ENCODE measurements at places on chromosomes 4 and X.

DNA sequence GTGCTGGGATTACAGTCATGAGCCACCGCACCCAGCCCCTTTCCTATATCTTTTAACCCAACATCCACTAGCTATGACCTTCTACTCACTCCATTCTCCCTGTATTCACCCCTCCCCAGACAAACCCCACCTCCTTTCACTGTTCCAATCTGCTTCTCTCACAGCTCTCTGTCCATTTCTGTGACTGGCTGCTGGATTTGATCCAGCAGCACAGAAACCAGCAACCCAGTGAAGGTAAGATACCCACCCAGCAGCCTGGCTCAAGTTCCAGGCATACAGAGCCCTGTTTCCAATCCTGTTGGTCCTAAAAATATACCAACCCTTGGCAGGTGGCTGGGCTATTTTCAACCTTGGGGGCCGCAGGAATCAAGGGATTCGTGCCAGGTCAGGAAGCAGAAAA, 56.9 kb upstream of the SMIM10 start:
- no peak for DNase-seq

GRCh38 chr4:2281575-2282343, 19.9 kb upstream of the MXD4 start:
- no peak for DNase-seq

DNA sequence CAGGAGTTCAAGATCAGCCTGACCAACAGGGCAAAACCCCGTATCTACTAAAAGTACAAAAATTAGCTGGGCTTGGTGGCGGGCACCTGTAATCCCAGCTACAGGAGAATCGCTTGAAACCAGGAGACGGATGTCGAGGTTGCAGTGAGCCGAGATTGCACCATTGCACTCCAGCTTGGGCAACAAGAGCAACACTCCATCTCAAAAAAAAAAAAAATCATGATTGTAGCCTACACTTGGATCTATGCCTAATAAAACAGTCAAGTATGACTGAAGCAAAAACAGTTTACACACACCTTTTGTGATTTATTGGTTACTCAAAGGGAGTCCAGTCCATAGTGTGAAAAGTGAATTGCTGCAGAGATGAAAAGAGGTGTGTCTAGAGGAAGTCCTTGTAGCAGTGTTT, 34.7 kb upstream of the TASL start:
- no peak for DNase-seq

DNA sequence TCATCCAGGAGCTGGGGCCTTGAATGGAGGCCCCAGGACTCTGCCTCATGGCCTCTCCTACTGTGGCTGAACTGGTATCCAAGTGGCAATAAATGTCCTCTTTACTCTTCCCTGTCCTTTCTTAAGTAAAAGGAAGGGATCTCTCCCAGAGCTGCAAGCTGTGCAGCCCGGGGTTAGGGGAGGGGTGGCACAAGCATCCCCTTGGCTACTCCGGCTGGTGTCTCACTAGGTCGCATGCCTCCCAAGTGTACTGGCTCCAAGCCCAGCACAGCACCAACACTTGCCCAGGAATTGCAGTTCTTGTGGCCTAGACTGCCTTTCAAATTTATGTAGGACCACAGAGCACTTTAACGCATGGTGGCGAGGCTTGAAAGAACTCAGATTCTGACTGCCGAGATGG, 44.7 kb upstream of the MED14 start:
- DNase-seq: peak; percentile 4

- DNase-seq: no peak
Measured at GRCh38 chr4:77050962-77051361, 24.8 kb downstream of the CCNI start.

DNA sequence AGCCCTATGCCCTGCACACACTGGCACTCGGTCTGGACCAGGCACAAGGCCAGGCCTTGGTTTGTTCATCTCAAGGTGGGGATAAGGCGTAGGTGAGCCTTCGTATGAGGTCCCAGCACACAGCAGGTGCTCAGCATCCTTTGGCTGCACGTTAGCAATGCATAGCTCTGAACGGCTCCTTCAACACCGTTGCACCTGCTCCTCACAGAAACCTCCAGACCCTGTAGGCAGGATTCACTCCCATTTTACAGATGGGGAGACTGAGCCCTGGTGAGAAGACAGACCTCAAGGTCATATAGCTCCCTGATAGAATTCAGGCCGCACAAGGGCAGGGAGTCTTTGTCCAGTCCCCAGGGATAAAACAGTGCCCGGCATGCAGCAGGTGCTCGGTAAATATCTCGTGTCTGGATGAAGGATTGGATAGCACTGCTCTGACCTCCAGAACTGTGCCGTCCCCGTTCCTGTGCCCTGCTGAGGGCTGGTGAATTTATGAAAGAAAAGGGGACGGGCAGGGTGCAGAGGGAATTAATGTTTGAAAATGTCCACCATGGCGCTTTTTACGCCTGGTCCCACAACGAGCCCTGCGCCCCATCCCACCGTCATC, 2.4 kb downstream of the PPP2R2C start:
- no peak for DNase-seq

DNA sequence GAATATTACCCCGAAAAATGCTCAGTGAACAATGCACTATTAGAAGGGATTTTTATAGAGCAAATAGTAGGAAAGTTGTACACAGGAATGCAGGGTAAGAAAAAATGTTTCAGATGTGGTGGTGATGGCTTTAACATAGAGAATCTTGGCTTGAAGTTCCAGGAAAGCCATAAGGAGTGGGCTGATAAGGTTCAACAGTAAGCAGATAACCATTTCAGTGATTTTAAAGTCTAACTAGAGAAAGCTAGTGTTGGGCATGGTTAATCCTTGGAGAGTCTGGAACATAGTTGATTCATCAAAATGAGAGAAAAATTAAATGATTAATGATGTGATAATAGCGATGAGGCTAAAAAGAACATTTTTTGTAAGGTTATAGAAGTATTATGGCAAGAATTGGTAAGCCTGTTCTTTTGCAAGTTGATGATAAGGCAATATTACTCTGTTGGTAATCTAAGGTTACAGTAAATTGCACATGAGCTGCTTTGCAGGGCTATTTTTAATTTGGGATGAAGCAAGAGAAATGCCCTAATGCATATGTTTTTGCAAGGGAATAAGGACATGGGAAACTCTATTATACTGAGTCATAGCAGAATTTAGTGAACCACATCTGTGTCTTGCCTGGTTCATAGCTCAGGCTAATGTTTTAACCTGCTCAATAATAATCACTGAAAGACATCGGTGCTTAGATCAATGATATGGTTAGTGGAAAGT, 44.3 kb downstream of the GALNTL6 start:
- no peak for DNase-seq

DNA sequence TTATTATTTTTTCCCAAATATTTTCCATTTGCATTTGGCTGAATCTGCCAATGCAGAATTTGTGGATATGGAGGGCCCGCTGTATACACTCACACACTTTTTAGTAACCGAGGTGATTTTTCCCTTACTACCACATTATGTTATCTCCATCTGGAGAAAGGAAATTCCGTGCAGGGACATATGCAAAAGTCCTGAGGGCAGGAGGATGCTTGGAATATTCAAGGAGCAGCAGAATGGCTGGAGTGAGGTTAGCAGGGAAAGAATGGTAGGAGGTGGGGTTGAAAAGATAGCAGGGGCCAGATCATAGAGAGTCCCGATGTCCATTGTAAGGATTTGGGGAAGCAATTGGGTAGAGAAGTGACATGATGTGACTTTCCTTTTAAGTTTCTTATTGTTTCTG, 11.5 kb upstream of the RNF212 start:
- DNase-seq: no peak

- DNase-seq: no peak
Measured at GRCh38 chrX:100743009-100743607, 11.2 kb upstream of the SYTL4 start.

DNA sequence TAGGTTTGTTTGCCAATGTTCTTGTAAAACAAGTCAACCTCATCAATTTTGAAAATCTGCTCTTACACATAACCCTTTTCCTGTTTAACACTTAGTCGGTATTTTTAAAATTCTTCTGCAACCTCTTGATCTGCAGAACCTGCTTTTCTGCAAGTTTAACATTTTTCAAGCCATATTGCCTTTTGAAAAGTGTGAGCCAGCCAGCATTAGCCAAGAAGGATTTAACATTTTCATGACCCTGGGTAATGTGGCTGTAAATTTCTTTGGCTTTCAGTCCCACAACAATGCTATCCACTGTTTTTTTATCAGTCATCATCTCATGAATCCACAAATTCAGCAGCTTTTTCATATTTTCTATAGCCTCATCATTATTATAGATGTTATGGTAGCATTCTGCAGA, 956.5 kb downstream of the FAT4 start:
- DNase-seq: no peak

DNA sequence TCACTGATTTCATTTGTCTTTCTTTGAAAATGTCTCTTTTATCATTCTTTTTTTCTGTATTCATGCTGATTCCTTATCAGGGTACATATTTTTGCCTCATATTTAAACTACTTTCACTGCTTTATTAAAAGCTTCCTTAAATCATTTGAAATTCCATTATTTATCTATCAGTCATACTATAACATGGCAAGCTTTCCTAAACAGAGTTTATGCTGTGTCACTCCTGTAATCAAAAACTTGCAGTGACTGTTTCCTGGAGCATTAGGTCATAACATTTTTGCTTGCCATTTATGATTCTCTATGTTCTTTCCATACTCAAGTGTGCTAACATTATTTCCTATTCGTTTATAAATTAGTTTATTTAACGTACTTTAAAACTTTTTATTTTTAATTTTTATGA, 203.7 kb downstream of the BMPR1B start:
- DNase-seq: no peak

GRCh38 chr4:42331914-42332368, 65.3 kb upstream of the SHISA3 start:
- no peak for DNase-seq

DNA sequence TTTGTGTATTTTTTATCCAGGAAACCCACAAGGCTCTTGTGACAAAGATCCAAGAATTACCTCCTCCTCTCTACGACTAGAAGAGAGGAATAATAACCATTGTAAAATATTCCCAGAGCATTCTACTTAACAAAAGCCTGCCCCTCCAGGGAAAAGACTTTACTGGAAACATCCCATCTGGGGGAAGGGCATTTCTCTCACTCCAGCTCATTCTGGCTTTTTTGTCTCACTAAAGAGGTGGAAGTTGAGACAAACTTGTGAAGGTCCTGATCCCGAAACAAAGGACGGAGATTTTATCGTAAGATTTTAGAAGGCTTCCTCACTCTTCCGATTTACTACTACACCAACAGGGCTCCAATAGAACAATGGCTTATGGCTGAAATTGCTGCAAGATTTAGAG, 692.0 kb upstream of the GRID2 start:
- no peak for DNase-seq

DNA sequence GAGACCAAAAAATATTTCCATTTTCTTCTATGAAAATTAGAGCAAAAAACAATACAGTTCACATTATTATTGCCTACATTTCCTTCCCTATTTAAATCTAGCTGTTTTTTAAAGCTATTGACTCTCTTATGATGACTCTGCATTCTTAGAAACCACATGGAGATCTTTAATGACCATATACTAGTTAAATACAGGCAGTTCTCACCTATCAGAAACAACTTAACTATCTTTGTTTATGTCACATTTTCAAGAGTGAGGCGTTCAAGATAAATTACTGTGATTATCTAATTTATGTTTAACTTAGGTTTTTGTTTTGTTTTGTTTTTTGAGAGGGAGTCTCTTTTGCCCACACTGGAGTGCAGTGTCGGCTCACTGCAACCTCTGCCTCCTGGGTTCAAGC, 3.0 kb downstream of the CISD2 start:
- DNase-seq: no peak

GRCh38 chr4:17578482-17578891, 1.5 kb downstream of the LAP3 start:
- DNase-seq: no peak

- no peak for DNase-seq
Measured at GRCh38 chr4:8940792-8941491, 69.3 kb upstream of the HMX1 start.

- DNase-seq: no peak
Measured at GRCh38 chr4:148059617-148060180, 327.8 kb downstream of the ARHGAP10 start.

DNA sequence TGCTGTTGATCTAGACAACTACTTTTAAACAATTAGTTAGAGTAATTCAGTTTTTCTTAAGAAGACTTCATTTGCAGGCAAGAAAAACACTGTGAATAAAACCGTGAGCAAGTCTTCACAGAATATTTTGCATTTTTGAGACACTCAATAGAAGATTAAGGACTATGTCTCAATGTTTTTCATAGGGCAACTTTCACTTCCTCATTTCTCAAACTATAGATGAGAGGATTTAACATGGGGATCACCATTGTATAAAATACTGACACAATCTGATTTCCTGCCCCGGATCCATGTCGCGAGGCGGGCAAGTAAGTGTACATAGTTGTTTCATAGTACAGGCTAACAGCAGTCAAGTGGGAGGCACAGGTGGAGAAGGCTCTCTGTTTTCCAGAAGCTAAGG, 108.8 kb upstream of the IGSF1 start:
- DNase-seq: no peak

GRCh38 chr4:153115322-153116290, 88.6 kb upstream of the TRIM2 start:
- no peak for DNase-seq

DNA sequence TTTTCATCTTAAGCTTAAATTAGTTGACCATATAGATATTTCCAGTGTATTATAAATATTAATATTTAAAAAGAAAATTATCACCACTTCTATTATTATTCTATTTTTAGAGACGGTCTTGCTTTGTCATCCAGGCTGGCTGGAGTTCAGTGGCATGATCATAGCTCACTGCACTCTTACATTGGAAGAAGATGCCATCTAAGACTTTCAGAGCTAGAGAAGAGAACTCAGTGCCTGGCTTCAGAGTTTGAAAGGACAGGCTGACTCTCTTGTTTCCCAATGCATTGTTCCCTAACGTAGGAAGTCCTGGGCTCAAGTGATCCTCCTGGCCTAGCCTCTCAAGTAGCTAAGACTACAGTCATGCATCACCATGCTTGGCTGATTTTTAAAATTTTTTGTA, 75.9 kb downstream of the FIP1L1 start:
- DNase-seq: no peak

DNA sequence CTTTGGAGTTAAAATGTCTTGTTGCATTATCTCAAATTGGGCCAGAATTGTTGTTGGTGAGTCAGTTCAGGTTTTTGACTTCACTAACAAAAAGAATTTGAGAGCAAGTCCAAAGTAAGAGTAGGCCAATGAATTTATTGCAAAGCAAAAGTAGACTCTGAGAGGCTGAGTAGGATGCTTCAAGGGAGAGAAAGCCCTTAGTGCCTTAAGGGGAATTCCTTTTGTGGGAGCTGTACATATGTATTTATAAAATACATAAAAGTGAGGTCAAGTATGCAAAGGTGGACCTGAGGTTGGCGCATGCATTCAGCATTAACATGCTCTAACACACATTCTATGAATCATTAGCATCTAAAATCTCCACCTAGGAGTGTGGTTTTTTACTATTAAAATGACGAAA, 565.4 kb downstream of the GRXCR1 start:
- DNase-seq: no peak

- no peak for DNase-seq
Measured at GRCh38 chrX:418927-419729, 32.4 kb upstream of the PPP2R3B start.

- DNase-seq: peak; percentile 20
Measured at GRCh38 chrX:13854003-13854402, 37.1 kb upstream of the GPM6B start.

- DNase-seq: no peak
Measured at GRCh38 chr4:24024605-24025004, 134.8 kb upstream of the PPARGC1A start.

- DNase-seq: no peak
Measured at GRCh38 chr4:48333587-48333986, 7.7 kb upstream of the SLAIN2 start.

- DNase-seq: no peak
Measured at GRCh38 chr4:125044886-125045285, 269.9 kb upstream of the FAT4 start.

- DNase-seq: no peak
Measured at GRCh38 chr4:170888660-170889059, 798.9 kb upstream of the AADAT start.
